NCI-H1417 treated with DMSO at 0.1 percent for 48 hours (cell line): ENCODE measurements at places on chromosomes 1 and 21.

DNA sequence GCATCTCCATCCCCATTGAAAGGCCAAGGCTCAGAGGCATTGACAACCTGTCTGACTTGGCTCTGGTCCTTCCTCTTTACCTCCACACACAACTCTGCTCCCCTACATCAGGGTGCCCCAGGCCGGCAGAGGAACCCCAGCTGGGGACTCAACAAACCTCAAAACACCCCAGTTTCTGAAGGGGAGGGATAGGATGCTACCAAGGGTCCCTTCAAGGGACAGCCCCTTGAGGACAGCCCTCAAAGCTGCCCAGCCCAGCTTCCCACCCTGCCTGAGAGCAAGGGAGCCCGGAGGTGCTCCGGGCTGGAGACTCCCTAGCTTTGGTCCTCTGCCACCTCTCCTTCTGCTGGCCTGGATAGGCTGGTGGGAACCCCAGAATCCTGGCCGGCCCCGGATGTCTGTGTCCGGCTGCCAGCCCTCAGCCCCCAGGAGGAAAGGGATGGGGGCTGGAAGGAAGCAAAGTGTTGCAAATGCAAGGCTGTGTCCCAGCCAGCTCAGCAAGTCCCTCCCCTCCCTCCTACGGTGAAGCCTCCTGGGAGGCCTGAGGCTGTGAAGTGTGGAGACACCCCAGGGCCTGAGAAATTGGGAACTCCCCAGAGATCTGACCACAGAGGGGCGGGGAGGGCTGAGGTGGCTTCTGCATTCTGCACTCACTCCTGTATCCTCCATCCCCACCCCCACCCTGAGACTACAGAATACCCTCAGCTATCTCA is 1.1 kb upstream of the MARCKSL1 start:
- no peak for DNase-seq

GRCh38 chr1:151536499-151536898 is 3.6 kb upstream of the TUFT1 start:
- no peak for DNase-seq

DNA sequence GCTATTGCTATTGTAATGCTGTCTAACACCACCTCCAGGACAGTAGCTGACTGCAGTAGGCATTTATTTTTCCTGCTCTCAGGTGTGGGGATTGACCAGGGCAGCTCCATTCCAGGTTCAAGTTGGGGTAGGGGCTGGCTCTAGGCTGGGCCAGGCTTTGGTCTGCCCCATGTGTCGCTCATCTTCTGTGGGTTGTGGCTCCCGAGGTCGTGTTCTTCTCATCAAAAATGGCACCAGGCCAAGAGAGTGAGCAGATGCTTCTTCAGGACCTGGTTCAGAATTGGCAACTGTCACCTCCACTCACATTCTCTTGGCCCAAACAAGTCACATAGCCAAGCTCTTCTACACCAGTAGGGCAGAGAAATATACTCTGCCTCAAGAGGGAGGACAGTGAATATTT is 133.7 kb downstream of the PTPRU start:
- DNase-seq: no peak

DNA sequence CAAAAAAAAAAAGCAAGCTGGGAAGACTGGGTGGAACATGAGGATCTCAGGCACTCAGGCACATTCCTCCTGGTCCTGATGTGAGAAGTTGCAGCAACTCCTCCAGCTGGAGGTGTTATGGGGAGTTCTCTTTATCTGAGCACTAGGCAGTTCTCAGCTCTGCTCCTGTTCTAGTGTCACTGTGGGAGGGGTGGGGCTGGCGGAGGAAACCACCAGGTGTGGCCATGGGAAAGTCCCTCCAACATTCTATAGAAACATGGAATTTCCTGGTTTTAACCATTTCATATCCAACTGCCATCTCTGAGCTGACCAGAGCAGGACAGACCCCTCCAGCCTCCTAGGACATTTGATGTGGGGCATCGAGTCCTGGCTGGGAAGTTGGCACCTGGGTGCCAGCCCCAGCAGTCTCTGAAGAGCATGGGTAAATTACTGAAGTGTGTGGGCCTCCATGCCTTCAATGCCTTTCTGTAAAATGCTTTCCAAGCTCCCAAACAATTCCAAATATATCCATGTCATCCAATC is 804 bp upstream of the IKBKE start:
- no peak for DNase-seq

GRCh38 chr1:31961536-31961935 is 23.4 kb upstream of the PTP4A2 start:
- DNase-seq: no peak

- DNase-seq: no peak
Observed at GRCh38 chr1:9764550-9764949, 59.2 kb downstream of the CLSTN1 start.

GRCh38 chr1:151847867-151848596 is 5.5 kb downstream of the THEM5 start:
- no peak for DNase-seq

GRCh38 chr1:168032029-168032428 is 95.2 kb upstream of the MPC2 start:
- DNase-seq: no peak

GRCh38 chr1:157431751-157432150 is 120.6 kb downstream of the FCRL5 start:
- DNase-seq: no peak
